ENCODE measurements at places on chromosomes 16 and 17.

- DNase-seq, result no peak
Observed at GRCh38 chr17:34692920-34693319, 113.5 kb downstream of the TMEM132E start.

- DNase-seq, result no peak
Observed at GRCh38 chr17:13387952-13388351, 213.8 kb downstream of the HS3ST3A1 start.

DNA sequence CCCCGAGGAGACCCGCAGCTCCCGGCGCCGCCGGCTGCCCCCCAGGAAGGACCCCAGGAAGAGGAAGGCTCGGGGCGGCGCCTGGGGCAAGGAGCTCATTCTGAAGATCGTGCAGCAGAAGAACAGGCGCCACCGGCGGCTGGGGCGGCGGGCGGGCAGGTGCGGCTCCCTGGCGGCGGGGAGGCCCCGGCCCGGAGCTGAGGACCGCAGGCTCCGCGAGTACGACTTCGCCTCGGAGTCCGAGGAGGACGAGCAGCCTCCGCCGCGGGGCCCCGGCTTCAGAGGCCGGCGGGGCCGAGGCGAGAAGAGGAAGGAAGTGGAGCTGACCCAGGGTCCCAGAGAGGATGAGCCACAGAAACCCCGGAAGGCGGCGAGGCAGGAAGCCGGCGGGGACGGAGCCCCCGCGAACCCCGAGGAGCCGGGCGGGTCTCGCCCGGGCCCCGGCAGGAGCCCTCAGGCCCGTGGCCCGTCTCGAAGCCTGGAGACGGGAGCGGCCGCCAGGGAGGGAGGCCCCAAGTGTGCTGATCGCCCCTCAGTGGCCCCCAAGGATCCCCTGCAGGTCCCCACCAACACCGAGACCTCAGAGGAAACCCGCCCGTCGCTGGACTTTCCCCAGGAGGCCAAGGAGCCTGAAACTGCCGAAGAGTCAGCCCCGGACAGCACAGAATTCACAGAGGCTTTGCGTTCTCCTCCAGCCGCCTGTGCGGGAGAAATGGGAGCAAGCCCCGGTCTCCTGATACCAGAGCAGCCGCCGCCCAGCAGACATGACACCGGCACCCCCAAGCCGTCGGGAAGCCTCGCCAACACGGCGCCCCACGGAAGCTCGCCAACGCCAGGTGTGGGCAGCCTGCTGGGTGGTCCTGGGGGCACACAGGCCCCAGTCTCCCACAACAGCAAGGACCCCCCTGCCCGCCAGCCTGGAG lies 22.3 kb upstream of the ZFPM1 start:
- DNase-seq, result no peak

DNA sequence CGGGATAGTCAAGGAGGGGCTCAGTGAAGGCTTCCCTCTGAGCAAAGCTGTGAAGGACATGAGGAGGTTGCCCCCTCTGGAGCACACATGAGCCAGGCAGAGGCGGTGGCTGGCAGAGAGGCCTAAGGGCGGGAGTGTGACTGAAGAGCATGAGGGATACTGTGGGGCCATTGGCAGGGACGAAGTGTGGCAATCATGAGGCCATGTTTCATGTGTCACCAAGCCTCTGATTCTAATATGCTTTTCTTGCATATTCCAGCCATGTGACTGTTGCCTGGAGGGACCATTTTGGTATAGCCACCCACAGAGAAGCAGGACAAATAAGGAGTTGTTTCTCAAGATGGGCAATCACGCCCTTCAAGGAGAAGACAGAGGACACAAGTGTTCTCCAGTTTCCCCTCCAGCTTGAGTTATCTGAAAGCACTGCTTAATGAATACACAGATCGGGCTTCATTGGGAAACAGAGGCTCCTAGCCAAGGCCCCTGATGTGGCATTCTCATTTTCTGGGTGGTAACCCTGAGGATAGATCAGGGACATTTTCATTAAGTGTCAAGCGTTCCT lies 68.0 kb downstream of the AKAP1 start:
- no peak for DNase-seq

- no peak for DNase-seq
Observed at GRCh38 chr17:3755335-3756030, 31.8 kb downstream of the HASPIN start.

- peak; percentile 41 for DNase-seq
Observed at GRCh38 chr16:75011634-75012307, 12.9 kb downstream of the ZNRF1 start.

DNA sequence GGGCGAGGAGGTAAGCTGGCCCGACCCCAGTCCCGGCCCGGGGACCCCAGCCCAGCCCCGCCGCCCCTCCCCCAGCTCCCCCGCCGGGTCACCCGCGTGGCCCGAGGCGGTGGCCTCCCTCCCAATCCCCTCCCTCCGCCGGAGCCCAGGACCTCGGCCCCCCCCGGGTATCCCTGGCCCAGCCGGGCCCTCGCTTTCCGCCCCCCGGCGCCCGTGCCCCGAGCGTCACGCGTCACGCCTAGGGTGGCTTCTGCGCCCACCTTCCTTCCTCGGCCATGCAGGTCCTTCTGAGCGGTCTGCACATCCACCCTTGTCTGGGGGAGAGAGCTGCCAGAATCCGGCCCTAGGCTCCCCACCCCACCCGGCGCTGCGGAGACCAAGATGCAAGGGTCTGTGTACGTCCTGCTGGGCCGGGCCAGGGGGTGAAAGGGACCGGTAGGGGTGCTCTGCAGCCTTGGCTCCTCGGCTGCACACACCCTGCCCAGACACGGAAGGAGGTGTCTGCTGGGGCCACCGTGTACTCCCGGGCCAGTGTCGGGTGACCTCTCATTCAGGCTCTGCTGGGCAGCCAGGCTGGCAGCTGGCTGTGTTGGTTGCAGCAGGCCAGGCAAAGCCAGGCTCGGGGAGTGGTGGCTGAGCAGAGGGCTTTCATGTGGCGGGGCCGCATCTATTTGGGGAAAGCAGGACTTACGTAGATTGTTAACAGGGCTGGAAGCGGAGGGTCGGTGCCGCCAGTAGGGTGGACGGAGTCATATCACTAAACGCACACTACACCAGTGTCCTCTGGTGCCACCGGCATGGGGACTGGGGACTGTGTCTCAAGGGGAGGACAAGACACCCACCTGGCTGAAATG lies 754 bp downstream of the RAB11FIP4 start:
- DNase-seq, result no peak

- DNase-seq, result no peak
Observed at GRCh38 chr16:54946909-54947308, 16.2 kb downstream of the IRX5 start.

DNA sequence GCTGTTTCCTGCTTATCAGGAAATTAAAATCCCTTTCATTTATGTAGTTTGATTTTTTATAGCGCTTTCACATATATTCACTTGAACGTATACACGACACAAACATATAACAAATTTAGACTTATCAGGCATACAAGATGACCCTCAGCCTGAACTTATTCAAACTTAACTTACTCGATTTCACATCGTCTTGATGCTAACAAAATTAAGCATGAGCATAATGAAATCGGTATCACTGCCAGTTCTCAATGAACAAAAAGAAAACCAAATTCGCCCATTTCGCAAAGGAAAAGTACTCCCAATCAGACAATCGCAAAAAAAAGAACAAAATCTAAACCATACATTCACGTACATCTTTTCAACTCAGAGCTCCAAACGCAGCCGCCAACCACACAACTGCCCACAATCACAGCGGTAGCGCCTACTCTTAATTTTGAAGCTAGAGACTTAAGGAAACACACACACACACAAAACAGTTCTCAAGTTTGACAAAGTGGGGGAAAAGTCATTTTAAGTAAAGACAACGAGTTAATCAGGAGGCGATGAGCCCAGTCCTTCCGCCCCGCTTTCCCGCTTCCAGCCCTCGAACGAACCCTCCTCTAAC lies 1.1 kb downstream of the GJC1 start:
- DNase-seq, result no peak

DNA sequence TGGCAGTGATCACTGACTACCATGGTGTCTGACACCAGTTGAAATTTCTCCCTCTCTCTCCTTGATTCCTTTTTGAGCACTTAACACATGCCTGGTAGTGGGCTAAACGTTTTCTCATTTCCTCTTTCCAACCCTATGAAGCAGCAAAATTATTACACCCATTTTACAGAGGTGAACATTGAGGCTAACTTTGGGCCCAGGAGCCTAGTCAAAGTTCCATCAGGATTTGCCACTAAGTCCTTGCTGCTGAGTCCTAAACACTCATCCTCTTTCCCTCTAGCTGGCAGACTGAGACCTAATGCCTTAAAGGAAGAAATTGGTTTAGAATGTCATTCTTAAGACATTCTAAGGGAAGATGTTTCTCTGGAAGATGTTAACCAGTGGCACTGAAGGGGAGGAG lies 74.7 kb upstream of the IRX3 start:
- no peak for DNase-seq

- no peak for DNase-seq
Observed at GRCh38 chr17:74446551-74447500, 14.9 kb downstream of the GPRC5C start.

GRCh38 chr17:81301195-81302144 lies 6.4 kb upstream of the SLC38A10 start:
- DNase-seq, result no peak

GRCh38 chr17:66481271-66481670 lies 178.9 kb downstream of the PRKCA start:
- no peak for DNase-seq

DNA sequence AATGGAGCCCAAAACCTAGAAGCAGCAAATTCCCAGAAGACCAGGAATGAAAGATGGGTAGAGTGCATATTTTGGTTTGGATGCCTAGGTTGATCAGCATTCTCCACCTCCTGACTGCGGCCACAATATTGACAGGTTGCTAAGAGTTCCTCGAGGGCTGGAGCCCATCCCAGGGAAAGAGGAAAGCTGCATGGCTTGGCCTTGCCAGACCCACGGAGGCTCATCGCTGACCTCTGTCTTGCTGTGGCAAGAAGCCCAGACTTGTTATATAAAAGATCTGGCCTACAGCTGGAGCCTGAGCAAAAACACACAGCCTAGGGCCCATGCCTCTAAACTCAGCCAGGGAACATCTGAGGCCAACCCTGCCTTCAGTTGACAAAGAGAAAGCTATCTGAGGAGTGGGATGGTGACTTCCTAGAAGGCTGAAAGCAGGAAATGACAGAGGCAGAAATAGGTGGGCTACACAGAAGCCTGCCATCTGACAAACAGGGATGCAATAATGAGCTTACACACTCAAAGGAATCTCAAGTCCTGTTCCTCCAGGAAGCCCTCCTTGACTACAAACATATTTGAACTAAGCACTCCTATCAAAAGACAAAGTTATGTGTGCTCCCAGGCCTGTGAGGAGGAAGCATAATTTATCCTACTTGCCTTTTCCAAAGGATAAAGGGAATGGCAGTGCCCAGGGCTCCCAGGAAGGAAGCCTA lies 22.5 kb upstream of the SLC35B1 start:
- DNase-seq, result no peak

- DNase-seq, result no peak
Observed at GRCh38 chr17:50182783-50183420, 17.1 kb downstream of the SGCA start.

DNA sequence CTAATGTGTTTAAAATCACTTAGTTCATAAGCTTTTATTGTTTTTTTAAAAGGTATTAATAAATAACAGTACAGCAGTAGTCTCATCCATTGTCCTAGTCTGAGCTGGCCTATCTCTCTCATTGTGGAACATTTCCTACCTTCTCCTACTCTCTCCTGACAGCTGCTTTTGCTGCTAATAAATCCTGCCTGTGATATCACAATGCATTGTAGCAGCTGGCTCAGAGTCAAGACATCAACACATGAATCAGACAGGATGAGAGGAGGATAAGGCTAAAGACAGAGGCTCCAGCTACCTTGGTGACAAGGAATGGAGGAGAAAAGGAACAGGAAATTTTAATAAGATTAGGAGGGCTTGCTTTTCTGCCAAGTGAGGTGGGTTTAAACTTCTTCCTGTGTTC lies 626.1 kb downstream of the HS3ST4 start:
- no peak for DNase-seq

- no peak for DNase-seq
Observed at GRCh38 chr17:66850692-66851091, 15.8 kb downstream of the CACNG5 start.

- no peak for DNase-seq
Observed at GRCh38 chr17:75712446-75712845, 8.8 kb upstream of the ITGB4 start.

DNA sequence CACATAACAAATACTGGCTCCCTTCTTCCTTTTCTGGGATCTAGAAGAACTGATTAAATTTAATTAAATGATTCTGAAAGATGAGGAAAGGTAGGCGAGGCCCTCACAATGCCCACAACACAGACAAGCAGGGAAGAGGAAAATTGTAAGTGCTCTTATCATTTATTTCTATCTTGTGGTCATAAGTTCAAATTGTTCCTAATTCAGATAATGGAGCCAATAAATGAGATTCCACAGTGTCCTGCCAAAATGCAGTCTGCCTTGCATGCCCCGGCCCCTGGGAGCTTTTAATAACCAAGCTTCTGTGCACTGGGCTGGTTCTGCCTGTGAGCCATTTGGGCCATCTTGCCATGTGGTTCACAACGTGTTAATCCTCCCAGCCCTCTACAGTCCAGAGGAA lies 97.0 kb downstream of the CMC2 start:
- DNase-seq, result no peak

GRCh38 chr17:81924557-81925532 lies 2.7 kb downstream of the MAFG start:
- no peak for DNase-seq

GRCh38 chr16:1908184-1908583 lies 10.0 kb downstream of the HS3ST6 start:
- no peak for DNase-seq

DNA sequence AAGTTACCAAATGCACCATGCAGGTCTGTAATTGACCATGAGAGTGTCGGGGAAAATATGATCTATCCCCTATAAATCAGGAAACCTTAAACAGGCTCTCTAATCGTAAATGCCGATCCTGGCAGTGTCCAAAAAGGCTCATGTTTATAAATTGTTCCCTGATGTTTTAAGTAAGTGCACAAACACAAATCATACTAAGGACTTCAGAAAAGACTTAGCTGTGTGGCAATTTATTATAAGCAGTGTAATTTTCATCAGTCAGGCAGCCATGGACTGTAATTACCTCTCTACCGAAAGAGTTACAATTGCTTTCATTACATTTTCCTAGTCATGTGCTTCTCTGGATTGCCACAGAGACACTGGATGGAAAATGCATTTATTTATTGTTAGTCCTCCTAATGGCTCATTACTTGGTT lies 73.4 kb upstream of the COX10 start:
- DNase-seq, result no peak

DNA sequence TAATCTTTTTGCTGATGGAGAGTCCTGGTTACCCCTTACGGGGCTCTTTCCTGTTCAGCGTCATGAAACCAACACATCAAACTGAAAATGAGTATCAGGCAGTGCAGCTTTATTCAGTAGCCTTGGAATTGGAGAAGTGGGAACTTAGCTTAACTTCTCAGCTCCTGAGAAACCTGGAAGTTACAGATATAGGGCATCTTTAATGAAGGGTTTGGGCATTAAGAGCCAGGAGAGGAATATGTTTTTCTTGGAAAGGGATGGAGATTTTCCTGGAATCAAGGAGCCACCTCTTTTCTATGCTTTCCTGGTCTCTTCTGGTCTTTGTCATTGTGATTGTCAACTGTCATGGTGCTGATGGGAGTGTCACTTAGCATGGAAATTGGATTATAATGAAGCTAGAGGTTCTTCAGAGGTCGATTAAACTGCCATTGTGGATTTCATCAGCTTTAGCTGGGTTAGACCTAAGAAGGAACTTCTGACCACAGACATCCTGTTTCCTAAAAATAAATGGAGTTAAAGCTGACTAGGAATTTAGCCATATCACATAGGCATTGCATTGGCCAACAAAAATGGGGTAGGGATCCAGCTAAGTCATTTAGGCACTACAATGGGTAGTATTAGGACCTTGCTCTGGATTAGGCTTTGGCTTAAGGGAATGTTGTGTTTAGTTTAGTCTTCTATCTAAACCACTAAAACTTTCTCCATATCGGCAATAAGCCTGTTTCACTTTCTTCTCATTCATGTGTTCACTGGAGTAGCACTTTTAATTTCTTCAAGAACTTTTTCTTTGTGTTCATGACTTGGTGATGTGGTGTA lies 186.4 kb downstream of the BCAS3 start:
- no peak for DNase-seq
